Globus pallidus (tissue), 1 donor: ENCODE measurements at places on chromosomes 7 and 10.
A peak's percentile ranks its signal among the peaks of the same experiment; 100 is the strongest.

DNA sequence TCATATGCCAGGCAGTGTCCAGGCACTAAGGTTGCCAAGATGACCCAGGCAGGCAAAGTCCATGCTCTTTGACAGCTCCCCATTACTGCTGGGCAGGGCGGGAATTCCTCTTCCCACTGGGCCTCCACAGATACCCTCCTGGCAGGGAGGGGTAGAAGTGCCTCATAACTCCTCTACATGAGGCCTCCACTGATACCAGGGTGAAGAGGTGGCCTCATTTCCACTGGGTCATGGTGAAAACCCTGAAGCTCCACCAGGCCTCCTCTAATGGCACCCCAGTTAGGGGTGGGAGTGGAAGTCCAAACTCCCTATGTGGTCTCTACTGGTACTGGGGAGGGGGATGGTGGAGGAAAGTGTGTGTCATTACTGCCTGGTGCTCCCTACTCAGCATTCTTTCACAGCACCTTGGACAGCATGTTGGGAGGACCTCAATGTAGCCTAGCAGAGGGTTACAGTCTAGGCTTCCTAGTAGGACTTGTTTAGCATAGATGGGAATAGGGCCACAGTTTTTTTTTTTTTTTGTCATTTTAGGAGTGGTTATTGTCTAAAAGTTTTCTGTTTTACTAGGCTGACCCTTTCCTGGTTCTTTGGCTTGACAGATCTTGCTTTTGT is 34.6 kb upstream of the GLCCI1 start:
- DNase-seq = no peak

DNA sequence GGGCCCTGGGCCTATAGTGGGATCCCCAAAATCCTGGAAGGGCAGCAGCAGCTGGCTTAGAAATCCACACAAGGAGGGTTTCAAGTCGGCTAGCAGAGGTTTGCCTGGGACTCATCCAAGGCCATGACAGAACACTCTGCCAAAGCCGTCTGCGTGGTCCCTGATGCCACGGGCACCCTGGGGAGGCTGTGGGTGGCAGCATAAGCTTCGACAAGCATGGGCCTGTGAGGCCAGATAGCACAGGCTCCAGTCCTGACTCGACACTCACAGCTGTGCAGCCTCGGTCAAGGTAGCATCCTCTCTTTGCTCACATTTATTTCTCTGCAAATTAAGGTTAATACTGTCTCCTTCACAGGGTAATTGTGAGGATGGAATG is 138.3 kb downstream of the JCAD start:
- no peak for DNase-seq

GRCh38 chr10:31707093-31708039 is 221.3 kb downstream of the ARHGAP12 start:
- peak; percentile 72 for DNase-seq

DNA sequence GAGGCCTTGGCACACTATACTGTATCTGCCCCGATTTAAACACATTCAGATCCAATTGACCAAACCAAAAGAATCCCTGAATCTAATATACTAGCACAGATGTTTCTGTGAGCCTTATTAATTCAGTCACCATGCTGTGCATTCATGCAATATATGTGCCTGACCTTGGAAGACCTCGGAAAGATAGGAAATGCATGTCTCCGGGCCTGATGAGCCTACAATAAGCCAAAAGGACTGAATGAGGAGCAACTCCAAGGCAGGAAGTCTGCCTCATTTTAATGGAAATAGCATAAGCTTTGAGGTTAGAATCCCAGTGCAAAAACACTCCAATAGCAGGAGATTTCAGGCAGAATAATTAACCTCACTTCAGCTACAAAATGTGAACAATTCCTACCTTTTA is 316.7 kb downstream of the LRRTM3 start:
- DNase-seq = no peak

DNA sequence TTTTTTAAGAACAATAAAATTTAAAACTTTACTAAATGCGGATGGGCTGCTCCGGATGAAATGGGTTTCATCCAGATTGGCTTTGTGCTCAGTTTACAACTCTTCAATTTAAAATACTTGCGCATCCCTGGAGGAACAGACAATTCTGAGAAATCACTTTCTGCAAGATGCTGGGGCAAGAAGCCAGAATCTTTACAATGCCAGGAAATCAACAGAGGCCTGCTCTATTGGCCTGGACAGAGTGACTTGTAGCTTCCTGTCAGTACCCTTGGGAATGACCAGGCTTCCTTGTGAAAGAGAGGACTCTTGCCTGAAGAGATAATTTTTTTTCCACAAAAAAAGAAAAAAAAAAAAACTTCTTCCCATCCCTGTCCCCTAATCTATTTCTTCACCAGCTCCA is 3.9 kb upstream of the FAM13C start:
- peak; percentile 84 for DNase-seq

GRCh38 chr10:92569071-92569470 is 4.8 kb downstream of the IDE start:
- no peak for DNase-seq

DNA sequence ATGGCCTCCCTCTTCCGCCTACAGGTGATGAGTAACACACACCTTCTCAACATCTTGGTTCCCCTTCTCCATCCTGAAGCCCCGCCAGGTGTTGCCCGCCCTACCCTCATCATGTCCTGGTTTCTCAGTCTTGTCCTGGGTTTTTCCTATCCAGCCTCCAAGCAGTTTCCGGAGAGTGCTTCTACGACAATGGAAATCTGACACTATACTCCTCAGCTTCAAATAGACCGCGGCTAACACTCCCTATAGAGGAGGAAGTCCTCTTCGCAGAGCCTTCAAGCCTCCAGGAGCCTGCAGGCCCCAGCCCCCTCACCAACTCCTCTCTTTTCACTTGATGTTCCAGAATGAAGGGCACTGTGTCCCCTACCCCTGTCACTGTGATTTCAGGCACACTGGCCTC is 147.4 kb downstream of the PRPF18 start:
- no peak for DNase-seq

GRCh38 chr10:190216-190615 is 55.0 kb downstream of the ZMYND11 start:
- no peak for DNase-seq

DNA sequence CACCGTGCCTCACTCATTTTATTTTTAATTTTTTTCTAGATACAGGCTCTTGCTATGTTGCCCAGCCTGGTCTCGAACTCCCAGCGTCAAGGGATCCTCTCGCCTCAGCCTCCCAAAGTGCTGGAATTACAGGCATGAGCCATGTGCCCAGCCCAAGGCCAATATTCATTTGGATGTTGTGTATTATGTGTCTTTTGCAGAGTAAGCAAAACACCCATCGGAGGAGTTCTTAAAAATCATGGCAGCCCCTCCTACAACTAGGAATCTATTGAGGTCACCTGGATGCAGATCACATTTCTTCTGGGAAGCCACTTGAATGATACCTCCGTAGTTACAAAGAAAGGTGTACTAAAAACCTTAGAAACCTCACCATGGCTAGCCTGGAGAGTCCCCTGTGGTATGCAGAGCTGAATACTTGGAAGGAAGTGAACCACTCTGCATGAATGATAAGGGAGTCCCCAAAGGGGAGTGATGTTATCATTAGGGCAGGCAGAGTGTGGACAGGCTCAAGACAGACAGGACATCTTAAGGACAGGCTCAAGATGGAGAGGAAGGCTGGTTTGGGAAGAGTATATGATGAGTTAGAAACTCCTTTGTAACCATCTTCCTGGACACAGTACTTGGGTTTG is 185.7 kb downstream of the TAX1BP1 start:
- DNase-seq = no peak
